ENCODE measurements at places on chromosomes 7 and 10.

DNA sequence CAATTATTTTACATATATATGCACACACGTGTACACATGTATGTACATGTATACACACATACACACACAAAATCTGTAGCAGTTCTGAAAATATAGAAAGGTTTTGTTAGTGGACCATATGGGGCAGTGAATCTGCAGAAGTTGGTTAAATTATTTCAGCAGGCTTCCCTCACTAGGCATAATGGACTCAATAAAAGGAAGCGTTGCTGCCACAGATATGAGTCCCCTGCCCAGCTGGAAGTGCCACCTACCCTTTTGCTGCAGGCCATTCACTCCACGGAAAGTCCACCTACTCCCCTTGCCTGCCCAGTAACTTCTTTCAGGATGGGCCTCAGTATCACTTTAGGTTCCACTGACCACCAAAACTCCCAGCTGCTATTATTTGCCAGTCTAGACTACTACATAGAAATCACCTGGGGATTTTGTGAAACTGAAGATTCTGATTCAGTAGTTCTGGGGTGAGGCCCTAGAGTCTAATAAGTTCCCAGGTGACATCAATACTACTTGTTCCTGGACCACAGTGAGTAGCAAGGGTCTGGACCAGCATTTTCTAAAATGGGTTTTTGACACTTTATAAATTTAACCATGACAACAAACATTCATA lies 29.3 kb upstream of the CROT start:
- no peak for DNase-seq

DNA sequence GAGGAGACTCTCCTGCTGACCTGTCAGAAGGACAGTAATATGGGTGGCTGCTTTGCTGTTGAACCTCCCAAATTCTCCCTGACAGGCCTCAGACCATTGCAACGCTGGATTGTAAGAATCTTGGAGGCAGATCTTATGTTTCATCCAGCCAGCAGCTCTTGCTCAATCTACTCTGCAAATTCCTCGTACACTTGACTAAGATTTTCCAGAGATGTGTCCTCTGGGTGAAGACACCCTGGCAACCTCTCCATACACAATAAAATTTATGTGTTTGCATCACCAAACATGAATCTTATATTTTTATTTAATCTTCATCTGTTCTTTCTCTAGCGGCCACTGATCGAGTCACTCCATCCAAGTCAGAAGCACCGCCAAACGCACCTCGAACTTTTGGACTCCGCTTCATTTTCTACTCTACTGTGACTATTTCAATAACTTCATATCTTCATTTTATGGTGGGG lies 623.1 kb downstream of the ACTR3B start:
- DNase-seq = no peak

GRCh38 chr7:52639981-52640380 lies 395.5 kb upstream of the POM121L12 start:
- DNase-seq = no peak

- no peak for DNase-seq
Measured at GRCh38 chr7:54864663-54865062, 105.7 kb upstream of the SEC61G start.

- DNase-seq = no peak
Measured at GRCh38 chr7:30980751-30981150, 17.0 kb downstream of the GHRHR start.

DNA sequence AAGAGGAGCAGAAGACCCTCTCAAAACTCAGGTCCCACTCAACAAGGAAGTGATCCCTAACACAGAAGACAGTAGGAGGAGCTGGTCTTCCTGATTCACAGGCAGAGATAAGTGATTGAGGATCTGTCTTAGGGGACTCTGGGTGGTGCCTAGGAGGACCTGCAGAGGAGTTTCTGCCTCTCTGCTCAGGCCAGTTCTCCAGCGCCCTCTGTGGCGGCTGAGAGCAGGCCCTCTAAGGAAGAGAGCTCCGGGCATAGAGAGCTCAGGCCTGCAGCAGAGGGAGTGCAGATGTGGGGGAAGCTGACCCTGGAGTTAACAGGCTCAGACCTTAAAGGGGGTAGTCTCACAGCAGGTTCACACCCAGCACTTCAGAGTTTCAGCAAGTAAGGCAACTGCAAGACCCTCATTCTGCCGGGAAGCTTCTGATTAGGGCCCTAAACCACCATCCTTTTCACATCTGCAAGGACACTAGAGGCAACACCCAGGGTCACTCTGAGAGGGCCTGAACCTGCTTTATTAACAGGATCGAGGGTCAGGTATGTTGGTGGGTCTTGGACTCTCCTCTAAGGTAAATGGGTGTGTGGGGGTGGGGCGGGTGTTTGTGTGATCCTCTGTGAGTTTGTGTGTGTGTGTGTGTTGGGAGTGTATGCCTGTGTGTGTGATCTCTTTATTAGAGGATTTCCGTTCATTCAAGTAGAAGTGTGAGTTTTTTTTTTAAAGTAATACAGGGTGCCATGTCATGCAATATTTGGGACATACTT lies 57.6 kb upstream of the TARP start:
- no peak for DNase-seq

DNA sequence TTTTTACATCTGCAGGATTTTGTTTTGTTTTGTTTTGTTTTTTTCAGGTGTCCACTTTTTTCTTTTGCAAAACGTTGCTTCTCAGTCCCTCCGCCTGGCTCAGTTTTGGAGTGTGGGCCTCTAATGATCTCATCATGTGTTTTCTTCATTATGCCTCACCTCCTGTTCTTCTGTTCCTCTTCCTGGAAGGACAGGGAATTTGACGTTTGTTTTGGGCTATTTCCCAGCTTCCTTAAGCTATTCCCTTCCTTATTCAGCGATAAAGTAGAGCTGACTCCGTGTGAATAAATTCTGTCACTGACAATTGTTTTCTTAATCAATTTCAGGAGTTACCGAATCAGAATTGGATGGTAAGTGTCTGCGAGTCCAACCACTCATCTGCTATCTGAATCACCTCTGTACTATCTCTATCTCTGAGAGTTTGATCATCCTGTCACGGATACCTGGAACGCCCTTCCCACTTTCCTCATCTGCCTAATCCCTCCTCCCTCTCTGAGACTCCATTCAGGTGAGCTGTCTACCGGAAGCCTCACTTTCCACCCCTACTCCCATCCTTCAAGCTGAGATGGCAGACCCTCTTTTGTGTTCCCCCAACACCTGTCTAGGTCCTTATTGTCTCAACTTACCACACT lies 218.4 kb downstream of the GATA3 start:
- no peak for DNase-seq

DNA sequence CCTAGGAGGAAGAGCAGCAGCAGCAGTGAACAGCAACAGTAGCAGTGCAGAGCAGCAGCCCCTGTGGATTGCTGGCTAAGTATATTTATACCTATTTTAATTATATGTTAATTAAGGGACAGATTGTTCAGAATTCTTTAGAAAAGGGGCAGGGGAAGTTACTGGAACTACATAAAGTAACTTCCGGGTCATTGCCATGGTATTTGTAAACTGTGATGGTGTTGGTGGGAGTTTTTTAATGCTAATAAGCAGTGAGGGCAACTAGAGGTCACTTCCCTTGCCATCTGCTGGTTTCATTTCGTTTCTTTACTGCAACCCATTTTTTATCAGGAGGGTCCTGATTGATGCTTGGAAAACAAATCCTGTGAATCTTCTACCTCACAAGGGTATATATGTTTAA lies 229.8 kb upstream of the PODXL start:
- DNase-seq = no peak

GRCh38 chr10:10207538-10207937 lies 810.1 kb upstream of the CELF2 start:
- DNase-seq = no peak

- no peak for DNase-seq
Measured at GRCh38 chr7:2373124-2373556, 18.5 kb downstream of the EIF3B start.

- no peak for DNase-seq
Measured at GRCh38 chr7:75850235-75850634, 28.6 kb upstream of the RHBDD2 start.

GRCh38 chr7:28774261-28774988 lies 183.7 kb downstream of the TRIL start:
- no peak for DNase-seq

DNA sequence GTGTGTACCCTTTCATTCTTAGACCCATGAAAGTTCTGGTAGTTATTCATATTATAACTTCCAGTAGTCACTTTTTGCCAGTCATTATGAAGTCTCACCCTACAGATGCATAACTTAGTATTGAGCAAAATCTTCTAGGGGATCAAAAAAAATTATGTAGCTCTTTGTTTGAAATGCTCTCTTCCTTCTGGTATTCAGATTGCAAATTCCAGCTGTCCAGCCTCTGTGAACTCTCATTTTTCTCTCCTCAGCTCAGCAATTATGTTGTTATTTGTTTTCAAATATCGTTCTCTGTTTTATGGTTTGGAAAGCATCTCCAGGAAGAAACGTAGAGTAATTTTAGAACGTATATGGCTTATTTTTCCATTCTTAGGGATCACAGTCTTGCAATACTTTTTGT lies 442.5 kb downstream of the SEMA3D start:
- DNase-seq = no peak

DNA sequence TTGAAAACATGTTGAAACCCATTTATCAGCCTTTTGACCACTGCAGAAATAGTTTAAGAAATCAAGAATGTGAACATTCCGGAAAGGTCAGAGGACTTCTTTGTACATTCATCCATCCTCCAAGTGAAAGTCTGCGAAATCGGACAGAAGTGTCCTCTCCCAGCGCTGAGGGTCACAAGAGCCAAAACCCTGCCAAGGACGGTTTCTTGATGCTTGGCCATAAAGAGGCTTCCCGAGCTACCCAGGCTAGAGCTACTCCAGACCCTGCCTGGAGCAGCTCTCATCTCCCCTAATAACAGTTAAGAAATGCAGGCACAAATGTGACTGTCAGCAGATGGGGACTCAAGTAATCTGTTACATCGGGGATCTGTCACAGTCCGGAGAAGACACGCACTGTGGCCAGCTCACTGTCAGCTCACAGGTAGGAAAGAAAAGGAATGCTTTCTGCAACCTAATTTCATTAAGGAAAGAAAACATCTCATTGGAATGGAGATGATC lies 4.5 kb upstream of the CYTH3 start:
- DNase-seq = no peak

GRCh38 chr7:138982204-138982623 lies 1.0 kb upstream of the KIAA1549 start:
- no peak for DNase-seq

DNA sequence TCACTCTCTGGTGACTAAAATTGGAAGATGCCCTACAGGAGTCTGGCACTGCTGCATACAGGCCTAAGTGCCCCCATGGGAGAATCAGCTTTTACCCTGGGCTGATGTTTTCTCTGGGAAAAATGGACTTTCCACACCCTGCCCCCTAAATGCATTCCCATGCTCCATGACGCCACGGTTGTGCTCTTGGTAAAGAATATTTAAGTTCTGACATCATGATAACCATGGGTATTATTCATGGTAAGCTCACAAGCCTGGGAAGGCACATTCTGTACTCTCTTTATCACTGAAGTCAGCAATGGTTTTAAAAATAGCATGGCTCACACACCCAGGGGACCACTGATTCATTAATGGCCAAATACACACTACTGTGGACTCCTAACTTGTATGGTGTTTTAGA lies 43.4 kb downstream of the HIPK2 start:
- DNase-seq = no peak

DNA sequence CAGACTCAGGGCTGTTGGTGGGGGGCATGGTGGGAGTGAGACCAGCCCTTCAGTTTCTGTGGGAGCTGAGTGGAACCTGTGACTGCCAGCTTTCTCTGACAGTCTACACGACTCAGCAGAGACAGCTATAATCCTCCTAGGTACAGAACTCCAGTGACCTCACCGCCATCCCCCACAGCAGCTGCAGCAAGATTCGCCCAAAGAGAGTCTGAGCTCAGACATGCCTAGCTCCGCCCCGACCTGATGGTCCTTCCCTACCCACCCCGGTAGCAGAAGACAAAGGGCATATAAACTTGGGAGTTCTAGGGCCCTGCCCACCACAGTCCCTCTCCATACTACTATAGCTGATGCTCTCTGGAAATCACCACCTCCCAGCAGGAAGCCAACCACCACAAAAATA lies 500.1 kb downstream of the ETV1 start:
- no peak for DNase-seq

- DNase-seq = no peak
Measured at GRCh38 chr10:124996127-124996853, 54.4 kb downstream of the ZRANB1 start.

DNA sequence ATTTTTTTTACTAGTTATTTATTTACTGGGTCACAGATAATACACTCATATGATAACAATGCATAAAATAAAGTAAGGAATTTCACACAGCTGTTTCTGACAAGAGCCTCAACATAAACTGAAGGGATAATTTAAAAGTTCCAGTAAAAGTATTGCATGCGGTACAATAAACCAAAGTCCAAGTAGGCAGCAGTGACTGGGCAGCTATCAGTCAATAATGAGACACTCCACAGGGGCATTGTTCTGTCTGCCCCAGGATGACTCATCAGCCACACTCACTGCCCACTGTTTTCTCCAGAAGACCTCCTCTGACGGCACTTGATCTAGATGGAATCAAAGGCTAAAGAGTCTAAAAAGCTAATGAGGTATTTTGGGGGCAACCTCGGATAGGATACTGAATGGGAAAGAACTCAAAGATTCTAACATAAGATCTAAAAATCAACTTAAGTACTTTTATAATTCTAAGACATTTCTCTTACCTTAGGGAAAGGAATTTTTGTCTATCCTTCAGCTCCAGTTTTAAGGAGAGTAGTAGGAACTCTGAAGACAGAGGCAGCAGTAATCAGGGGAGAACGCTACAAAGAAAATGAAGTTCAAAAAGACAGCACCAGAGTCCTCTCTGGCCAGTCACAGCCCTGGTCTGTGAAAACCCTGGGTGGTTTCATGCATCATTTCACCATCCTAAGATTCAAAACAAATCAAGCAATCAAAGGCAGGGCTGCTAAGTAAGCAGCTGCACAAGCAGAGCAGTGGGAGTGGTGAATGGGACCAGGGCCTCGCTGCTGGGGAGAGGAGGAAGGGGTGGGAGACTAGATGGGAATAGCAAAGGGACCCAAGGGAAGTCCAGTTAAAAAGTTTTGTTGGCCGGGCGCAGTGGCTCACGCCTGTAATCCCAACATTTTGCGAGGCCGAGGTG lies 175.1 kb downstream of the AVL9 start:
- no peak for DNase-seq

DNA sequence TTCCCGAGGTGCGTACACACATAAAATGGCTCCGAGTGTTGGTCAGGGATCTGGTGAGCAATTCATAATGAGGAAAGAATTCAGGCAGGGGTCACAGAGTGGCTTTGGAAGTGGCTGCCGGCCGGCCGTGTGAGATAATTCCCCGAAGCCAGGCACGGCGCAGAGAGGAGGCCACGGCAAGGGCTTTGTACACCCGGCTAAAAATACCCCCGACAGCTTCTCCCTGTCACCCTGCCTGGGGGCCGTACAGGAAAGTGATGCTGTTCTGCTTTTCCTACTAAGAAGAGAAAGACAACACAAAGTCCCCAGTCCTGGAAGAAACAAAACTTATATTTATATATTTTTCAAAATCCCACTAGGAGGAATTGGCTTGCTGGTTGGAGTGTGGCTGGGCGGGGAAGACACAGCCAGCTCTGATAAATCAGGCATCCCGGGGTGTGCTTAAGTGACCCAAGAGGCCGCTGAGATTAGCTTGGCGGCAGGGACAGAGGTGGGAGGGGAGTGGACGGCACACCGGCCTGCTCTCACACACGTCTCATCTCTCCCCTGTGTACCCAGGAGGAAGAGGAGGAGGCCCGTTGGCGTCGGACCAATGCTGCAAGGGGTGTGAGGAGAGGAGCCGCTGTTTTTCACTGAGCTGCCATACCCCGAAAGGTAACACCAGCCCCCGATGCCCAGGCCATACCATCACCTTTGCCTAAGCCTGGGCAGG lies 70.5 kb downstream of the ZMIZ1 start:
- no peak for DNase-seq

Measured in stimulated activated CD4-positive, alpha-beta T cell treated with anti-CD3 and anti-CD28 coated beads, Interleukin-4, amount 100 ng/mL, for 48 hours (primary cell).